ENCODE measurements at places on chromosomes 11 and 22. TPM values are rescaled to one million over a fixed set of nuclear protein-coding genes. Genes with fewer than 3 reads are reported as not detected.

LSP1 gene
- 181 TPM for total RNA-seq

MRGPRX3 gene
- total RNA-seq, result not detected

SNX32 gene
- total RNA-seq, result 2.7 TPM

PTPRJ gene
- total RNA-seq, result 37.0 TPM

TECTA gene
- total RNA-seq, result 0.17 TPM

Measured in activated CD4-positive, alpha-beta memory T cell treated with anti-CD3 and anti-CD28 coated beads for 36 hours (primary cell).